Ascending aorta (tissue), 2 donors: ENCODE measurements at places on chromosomes 5 and 9.
A peak's percentile ranks its signal among the peaks of the same experiment; 100 is the strongest.

DNA sequence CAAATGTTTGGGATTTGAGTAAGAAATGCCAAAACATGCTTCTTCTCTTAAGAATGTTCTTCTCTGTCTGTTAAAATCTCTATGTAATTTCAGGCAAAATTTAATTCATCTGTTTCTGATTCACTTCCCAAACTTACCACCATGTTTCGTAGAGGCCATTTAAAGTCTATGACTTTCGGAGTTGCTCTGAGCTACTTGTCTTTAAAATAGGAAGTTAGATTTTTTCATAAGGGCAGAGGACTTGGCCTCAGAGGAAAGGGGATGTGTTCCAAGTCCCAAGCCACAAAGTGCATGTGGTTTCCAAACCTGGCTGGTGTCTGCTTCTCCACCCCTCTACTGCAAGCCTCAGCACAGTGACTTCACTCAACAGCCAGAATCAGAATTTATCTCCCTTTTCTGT lies 111.3 kb upstream of the ADRA1B start:
- no peak for DNase-seq

DNA sequence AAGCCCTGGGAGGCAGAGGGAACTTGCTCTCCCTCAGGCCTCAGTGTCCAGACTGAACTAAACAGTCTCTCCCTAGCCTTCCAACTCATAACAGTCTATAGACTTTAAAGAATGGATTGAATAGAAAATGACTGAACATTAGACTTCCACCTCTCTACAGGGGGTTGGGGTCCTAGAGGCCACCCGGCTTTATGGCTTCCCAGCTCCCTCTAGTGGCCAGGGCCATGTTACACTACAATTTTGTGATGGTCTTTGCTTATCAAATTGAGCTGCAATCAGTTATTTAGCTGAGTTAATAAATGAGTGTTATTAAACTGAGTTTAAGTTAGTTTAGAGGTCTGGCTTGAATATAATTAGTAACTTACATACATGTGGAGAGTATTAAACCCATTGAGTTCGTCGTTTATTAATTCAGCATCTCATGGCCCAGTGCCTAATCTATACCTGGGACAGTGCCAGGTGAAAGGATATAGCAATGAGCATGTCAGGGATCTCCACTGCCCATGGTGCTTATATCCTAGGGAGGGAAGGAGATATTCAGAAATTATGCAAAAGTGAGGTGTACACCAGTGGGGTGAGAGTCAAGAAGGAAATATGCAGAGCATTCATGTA lies 105.2 kb downstream of the SH3TC2 start:
- no peak for DNase-seq

DNA sequence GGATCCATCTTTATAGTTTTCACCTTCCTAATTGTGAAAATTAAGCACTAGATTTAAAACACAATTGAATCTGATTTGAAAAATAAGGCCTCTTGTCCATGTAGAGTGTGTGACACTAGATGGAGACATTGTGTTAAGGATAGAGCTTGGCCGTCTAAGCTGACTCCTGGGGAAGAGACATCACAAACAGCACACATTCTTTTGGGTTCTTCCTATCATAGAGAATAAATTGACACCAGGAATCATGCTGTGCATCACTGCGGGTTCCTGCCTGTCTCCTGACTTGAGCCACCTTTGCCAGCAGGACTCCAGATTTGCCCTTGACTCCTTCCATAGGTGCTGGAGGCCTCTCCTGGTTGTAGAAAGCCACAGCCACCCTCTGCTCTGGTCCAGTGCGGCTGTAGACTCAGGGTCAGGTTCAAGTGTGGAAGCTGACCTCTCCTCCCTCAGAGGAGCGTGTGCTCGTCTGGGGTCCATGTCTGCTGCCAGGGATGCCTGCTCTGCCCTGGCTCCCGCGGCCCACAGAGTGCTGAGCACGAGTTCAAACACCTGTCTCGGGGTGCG lies 11.2 kb downstream of the ROPN1L start:
- DNase-seq, result no peak

- DNase-seq, result no peak
Measured at GRCh38 chr5:159051421-159052282, 48.1 kb downstream of the EBF1 start.

DNA sequence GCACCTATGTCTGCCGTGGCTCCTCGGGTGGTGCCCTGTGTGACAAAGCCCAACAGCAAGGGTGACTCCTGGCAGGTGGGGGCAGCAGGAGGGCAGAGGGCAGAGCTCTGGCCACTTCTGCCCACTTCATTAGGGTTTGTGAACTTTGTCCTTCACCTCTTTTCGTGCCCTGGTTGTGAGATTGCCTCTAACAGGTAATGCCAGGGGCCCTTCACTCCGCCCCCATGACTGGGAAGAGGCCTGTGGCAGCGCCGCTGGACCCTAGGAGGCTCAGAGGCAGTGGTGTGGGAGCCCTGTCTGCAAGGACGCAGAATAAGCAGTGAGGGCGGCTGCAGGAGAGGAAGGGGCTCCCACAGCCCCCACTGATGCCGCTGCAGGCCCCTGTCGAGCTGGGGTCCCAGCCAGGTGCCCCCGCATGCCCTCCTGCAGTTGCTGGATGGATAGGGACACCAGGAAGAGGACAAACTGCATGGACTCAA lies 108.7 kb upstream of the LMX1B start:
- no peak for DNase-seq

- no peak for DNase-seq
Measured at GRCh38 chr5:172284611-172284980, 1.0 kb upstream of the UBTD2 start.

DNA sequence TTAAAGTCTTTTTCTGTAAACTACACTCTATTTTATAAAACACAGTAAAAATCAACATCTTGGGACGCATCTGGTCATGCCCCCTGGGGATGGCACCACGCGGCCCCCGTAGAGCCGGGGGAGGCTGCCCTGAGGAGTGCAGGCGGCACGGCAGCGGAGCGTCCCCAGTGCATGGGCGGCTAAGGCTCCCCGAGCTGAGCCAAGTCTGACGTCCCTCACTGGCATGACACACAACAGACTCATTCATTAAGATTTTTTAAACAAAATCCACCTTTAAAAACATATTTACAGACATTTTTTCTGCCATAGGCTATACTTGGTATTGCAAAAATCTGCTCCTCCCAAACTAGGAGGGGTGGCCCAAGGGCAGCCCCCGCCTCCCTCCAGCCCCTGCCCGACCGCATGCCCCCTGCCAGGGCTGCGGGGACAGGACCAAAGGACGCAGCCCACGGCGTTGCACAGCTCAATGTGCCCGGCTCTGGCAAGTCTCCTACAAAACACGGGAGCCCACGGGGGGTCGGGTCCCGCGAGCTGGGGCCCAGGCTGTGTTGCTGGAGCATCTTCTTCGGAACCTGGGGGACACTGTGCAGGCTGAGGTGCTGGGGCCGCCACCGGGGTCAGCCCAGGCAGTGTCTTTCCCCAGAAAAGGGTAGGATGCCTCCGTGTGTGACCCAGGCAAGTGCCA lies 11.8 kb upstream of the SEC16A start:
- DNase-seq, result no peak

DNA sequence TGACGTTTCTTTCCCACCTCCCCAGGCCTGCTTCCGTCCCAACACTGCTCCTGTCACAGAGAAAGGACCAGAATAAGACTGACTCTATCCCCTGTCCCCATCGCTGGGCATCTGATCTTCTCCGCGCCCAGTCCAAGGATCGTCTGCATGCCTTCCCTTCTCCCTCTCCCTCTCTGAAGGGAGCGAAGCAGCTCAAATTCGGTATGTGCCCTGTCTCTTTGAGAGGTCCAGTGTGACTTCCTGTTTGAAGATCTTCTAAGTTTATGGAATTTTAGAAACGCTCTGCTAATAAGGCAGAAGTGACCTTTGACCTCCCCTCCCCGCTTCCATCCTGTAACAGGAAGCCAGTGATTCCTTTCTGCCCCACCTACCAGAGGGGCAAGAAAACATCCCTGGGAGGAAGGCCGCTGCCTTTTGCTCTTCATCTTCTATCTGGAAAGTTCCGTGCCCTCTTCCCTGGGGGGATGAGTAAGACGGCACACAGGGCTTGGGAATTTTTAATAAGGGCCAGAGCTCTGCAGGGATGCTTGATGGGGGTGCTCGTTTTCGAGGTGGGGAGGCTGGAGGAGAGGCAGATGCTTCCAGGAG lies 40.7 kb upstream of the RNU6ATAC start:
- DNase-seq, result peak; percentile 52

GRCh38 chr5:134437847-134438581 lies 26.3 kb upstream of the CDKN2AIPNL start:
- DNase-seq, result no peak
